Activated naive CD8-positive, alpha-beta T cell treated with anti-CD3 and anti-CD28 coated beads, Interleukin-2, amount 50 U/mL, for 24 hours (primary cell): ENCODE measurements at places on chromosomes 5 and 9.

- no peak for DNase-seq
Observed at GRCh38 chr5:83450183-83450966, 21.2 kb upstream of the VCAN start.

DNA sequence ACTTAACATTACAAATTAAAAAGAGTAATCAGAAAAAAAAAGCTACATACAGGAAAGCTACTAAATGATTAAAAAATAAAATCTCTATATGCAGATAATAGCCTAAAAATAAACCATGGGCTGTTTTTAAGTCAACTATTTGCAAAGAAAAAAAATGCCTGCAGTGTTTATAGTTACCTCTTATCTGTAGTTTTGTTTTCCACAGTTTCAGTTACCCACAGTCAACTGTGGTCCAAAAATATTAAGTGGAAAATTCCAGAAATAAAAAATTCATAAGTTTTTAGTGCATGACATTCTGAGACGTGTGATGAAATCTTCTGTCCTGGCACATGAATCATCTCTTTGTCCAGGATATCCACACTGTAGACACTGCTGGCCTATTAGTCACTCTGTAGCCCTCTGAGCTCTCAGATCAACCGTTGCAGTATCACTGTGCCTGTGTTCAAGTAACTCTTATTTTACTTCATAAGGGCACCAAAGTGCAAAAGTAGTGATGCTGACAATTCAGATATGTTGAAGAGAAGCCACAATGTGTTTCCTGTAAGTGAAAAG, 59.2 kb downstream of the PRELID2 start:
- DNase-seq: no peak

- peak; percentile 96 for DNase-seq
Observed at GRCh38 chr5:91379914-91380490, 3.1 kb downstream of the ARRDC3 start.

DNA sequence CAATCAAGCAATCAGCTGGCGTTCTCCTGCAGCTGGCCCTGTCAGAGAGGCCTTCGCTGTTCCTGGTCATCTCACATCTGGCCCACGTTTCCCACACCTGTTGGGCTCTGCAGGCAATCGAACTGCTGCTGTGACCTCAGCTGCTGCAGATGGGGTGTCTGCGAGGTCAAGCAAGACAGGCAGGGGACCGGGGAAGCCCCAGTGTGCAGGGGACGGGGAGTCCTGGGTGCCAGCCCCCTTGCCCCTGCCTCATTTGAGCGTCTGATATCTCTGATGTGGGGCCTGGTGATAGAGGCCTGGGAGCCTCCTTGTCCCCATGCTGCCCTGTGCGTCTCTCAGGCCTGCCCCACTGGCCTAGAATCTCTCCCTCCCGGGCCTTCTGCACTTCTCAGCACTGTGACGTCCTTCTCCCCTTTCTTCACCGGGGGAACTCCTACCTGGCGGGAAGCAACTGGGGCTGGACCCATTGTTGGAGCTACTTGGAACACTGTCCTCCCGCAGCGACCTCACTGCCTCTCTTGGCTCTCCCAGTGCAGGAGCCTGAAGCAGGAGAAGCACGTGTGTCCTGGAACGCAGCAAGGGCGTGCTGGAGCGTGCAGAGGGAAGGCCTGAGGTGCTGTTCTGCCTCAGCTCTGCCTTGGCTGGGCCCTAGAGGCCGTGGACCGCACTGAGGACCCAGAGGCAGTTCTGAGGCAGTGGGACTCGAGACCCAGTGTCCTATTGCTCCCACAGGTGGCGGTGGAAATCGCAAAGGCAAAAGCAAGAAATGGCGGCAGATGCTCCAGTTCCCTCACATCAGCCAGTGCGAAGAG, 3.9 kb downstream of the GRK6 start:
- DNase-seq: no peak
